ENCODE measurements at places on chromosomes 1 and 21.

- DNase-seq = no peak
These were observed 73.3 kb downstream of the EVI5 start for GRCh38 chr1:92711473-92712165.

- DNase-seq = no peak
These were observed 26.4 kb upstream of the SYCP1 start for GRCh38 chr1:114828251-114828650.

DNA sequence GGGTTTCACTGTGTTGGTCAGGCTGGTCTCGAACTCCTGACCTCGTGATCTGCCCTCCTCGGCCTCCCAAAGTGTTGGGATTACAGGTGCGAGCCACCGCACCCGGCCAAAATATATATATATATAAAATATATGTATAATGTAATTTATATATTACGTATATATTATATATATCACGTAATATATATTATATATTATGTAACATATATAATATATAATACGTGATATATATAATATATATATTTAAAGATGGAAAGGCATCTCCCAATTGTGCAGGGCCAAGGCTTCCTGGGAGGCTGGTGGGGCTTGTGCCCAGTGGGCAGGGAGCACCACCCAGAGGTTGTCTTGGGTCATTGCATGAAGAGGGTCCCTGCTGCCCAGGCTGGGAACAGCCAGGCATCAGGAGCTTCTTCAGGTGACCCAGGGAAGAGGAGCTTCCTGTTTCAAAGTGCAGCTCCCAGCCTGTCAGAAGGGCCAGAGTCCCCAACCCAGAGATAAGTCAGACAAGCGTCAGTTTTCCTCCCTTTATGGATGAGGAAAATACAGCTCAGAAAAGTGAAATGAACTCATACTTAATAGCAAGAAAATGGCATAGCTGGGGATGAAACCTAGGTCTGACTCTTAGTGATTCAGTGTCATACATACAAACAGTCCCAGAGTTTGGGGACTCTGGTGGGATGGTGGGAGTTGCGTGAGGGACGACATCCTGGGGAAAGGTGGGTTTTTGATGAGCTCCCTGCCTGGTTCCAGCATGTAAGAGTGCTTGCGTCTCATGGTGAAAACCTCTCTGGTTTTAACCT is 12.0 kb downstream of the UBE2Q1 start:
- peak; percentile 20 for DNase-seq

DNA sequence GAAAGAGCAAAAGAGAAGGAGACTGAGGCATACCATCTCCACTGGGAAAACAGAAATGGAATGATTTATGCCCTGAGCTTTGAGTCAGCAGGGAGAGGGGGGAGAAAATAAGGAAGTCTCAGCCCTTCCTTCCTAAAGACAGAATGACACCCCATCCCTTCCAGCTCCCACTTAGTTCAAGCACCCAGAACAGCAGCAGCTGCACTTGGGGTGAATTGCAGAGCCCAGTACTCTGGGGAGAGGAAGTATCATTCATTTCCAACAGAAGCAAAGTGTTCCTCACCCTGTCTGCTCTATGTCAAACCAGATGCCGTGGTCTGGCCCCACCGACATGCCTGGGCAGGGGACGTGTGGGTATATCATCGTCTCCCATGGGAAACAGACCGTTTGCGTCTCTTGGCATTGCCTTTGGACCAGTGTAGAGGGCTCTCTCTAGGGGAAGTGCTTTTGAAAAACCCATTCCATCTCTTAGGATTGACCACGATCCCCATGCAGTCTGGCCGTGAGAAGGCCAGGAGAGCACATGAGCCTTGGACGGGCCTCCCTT is 1.1 kb upstream of the KCNJ15 start:
- DNase-seq = no peak

- no peak for DNase-seq
These were observed 24.2 kb downstream of the SLC5A9 start for GRCh38 chr1:48246727-48247126.

DNA sequence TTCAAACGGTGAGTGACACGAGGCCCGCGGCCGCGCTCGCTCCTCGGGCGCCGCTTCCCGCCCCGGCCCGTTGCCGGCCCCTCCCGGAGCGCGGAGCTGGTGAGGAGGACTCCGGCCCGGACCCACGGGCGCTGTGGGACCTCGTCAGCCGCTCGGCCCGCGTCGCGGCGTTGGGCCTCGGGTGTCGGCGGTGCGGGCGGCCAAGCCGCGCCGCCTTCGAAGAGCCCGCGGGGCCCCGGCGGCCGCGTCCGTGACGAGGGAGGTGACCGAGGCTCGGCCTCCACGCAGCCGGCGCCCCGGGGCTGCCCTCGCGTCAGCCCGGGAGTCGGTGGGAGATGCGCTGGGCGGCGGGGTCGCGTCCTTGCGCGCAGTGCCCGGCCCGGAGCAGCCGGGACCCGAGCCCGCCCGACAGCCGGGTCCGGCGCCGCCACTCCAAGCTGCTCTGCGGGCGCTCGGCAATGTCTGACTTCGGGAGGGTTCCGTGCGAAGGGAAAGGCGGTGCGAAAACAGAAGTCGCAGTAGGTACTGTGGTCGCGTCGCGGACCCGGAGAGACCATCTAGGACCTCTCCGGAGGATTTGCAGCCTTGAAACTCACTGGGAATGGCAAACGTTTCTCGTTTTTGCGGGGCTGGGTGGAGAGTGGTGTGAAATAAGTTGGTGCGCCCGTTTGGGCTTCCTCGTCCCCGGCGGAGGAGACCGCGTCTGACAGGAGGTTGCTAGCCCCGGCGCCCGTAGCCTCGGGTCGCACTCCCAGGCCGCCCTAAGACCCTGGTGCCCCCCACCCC is 829 bp downstream of the SPEN start:
- DNase-seq = no peak

DNA sequence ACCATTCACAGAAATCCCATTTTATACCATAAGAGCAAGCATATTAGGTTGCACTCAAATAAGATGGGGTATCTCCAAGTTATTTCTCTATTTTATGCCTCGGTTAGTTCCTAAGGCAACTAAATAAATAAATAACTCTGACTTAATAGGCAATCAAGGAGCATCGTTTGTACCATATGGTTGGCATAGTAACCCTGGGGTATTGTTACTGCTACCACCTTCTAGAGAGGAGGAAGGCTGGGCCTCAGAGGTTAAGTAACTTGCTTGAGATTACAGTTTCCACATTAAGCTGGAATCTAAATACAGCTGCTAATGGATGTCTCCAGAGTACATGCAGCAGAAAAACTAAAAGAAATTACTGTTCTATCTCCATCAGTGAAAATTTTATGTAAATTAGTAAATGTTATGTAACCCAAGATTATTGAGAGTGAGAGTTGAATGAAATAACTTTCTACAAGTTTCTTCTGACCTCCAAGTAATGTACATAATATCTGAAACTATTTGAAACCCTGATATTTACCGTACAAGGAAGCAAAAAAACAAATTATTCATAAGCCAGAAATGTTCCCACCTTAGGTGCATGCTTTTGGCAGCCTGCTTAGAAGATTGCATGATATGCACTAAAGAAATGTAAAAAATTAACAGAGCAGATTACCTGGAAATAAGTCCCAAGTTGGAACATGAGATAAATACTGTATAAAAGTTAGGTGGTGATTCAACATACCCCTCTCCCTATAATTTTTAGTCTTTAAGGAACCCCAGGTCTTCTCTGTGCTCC is 127.0 kb downstream of the CRB1 start:
- DNase-seq = no peak

DNA sequence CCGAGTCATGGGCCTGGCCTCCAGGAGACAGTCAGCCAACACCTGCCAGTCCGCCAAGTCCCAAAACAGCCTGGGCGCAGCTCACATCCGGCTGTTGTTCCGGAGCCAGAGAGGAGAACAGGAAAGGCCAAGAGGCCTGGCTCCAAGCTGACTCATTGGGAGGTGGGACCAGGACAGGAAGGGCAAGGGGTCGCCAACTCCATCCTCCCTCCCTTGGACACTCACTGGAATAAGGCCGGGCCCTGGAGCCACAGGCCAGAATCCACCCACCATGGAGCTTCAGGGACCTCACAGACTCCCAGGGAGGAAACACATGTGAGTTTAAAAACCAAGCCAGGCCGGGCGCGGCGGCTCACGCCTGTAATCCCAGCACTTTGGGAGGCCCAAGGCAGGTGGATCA is 25.1 kb upstream of the CLIC4 start:
- DNase-seq = no peak

DNA sequence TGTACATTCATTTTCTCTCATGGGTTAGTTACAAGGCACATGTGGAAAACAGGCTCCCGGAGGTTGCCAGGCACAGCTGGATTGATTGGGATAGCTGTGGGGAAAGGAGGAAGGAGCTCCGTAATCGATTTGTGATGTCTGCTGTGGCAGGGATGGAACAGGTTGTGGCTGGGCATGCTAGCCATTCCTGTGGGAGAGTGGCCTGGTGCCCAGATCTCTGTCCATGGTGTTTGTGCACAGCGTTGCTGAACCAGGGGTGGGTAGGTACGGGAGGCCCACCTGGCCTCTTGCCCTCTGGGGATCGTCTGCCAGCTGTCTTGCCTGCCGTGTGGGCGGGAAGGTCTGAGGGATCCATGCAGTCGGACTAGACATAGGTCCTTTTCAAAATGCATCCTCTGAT is 302.8 kb upstream of the VAMP3 start:
- no peak for DNase-seq

DNA sequence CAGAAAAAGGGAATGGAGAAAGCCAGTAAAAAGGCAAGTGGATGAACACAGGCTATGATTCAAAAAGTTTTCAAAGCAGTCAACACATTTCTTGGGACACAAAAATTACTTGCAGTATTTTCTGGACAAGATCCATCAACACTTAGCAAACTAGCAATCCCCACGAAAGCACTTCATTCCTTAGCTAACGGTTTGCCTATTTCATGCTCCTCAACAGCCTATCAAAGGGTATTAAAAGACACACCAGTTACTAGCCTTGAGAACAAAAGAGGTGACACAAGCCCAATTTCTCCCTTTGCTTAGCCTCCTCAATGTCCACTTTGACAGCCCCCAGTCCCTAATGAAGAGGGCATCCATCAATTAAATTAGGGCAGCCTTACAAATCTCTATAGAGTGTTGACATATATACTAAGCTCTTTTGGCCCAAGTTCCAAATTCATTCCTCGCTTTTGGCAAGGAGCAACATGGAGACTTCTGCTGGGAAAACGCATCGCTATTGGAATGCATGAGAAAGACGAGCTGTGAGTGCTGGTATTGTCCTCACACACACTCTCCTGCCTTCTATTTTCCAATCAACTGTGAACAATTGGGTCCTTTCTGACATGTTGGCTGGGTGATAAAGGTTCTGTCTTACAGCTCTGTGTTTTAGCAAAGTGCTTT is 180.0 kb downstream of the TNR start:
- no peak for DNase-seq

DNA sequence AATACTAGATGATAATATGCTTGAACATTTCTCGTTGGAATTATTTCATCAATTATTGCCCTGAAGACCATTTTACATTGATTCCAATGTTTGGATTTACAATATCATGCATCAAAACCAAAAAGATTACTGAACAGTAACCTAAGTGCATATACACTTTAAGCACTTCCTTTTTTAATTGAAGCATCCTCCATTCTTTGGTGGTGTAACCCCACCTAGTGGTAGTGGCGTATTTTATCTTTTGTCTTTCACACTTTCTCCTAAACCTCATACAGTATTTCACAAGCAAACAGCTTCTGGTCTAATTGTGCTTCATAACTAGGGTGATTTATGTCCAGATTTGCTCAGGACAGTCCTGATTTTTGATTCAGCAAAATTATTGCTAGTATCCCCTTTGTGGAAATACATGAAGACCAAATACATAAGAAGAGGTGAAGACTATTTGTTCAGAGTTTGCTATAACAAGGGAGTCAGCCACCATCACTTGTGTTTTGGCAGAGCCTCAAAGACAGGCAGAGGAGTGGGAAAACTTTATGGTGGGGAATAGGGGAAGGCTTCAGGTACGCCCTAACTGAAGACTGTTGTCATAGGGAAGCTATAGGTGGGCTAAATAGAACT is 3.4 kb upstream of the NVL start:
- DNase-seq = no peak

- no peak for DNase-seq
These were observed 12.4 kb upstream of the PLXNA2 start for GRCh38 chr1:208256556-208256955.

DNA sequence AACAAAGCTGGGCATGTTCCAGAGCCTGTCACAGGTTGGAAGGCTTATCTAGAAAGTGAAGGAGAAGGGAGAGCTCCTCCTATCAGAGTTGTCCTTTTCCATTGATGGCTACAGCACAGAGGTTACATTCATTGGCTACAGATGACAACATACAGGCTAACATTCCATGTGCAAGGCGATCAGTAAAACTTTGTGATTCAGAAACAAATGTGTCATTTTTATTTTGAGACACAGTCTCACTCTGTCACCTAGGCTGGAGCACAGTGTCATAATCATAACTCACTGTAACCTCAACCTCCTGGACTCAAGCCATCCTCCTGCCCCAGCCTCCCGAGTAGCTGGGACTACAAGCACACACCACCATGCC is 32.6 kb downstream of the TRIM67 start:
- DNase-seq = no peak

DNA sequence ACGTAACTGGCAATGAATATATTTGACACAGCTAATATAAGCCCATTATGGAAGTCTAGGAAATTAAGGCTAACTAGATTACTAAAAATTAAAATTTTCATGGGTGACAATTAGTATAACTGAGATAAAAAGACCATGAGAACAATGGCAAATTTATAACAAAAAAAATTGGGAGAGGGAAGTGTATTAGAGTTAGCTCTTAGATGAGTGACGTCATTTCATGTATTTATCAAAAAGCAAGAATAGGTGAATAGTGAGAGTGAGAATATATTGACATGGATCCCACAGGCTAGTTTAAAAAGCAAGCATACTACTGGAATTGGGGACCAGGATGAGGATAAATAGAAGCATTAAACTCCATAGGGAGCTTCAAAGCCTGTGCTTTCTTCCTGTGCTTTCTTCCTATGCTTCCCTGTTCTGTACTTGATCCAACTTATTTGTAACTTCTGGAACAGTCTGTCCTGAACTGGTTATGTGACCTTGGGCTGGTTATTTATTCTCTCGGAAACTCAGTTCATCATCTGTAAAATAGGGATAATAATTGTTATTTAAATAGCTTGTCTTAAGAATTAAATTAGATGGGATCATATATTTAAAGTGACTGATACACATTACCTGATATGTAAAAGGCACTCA is 9.1 kb downstream of the BCL9 start:
- no peak for DNase-seq
